Midbrain (tissue), 1 donor: ENCODE measurements at places on chromosomes 5 and 9.

DNA sequence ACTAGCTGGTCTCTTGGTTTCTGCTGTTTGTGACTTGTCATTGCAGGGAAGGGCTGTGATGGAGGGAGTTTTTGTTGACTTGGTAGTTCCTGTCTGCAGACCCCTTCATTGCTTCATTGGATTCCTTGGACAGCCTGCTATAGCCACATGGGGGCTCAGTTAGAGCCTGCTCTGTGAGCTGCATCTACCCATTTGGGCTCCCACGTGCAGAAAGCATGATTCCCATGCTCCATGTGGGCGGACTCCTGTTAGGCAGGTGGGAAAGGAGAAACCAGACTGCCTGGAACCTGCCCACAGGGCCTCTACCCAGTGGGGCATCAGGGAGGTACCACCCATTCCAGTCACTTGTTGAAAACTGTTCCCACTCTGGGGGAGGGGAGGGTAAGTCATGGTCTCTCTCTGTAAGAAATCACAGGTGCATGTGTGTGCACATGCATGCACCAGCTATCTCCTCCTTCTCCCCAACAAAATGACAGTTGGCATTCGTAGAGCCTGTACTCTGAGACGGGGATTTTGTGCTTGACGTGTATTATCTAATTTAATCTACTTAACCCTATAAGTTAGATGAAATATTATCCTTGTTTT lies 61.0 kb downstream of the DAPK1 start:
- DNase-seq, result no peak

DNA sequence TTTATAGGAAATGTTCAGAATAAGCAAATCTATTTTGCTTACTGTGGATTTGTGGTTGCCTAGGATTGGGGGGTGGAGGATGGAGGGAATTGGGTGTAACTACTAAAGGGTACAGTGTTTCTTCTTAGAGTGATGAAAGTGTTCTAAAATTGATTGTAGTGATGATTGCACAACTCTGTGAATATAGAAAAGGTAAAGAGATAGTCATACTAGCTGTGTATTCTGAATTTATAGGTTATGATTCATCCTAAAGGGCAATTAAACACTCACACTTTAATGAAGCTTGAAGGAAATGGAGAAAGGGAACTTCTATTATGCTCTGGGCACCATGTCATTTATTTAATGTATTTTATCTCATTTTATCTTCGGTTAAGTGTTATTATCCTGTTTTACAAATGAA lies 9.9 kb downstream of the TXNDC8 start:
- no peak for DNase-seq

- DNase-seq, result no peak
These were observed 125.3 kb upstream of the SAP30L start for GRCh38 chr5:154320224-154321089.

DNA sequence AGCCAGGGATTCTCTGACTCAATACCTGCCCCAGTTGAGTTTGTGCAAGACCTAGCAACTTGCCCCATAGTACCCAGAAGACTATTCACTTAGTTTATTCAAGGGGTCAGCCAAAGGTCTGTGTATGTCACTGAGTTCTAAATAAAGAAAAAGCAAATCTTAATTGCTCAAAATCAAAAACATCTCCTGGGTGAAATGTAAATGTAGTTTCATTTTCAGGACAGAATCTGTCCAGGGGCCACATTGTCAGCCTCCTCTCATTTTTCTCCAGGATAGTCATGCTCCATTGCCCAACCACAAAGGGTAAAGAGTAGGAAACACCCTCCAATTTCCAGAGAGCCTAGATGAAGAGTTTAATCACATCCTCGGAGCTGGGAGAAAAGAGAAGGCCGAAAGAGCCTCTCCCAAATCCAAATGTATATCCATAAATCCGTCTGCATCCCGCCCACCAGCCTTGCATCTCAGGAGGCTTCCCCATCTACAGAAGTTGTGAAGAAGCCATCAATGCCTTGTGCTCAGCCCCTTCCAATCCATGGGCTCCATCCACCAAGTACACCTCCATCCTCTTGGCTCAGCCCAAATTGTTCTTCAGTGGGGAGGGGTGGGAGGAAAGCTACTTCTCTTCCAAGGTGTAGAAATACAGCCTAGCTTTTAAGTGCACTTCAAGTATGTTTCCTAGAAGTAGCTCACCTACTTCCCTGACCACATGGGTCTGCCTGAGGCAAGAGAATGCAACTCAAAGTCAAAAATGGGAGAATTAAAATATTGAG lies 26.9 kb downstream of the ADAM19 start:
- DNase-seq, result no peak

- no peak for DNase-seq
These were observed 82.9 kb downstream of the CACNA1B start for GRCh38 chr9:137960496-137960895.

DNA sequence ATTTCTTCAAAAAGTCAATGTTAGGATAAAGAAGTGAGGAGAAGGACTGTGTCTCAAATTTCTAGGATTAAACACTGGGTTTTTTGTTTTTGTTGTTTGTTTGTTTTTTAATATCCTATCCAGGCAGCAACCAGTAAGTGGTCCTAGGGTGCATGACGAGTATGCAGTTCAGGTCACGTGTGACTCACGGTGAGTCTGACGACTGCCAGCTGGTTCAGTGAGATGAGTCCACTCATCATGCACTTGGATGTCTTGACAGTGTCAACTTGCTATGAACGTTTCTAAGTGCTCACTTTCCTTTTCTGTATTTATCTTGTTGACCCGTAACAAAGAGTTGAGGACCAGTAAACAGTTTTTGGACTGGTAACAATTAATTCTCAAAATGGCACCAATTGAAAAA lies 32.7 kb downstream of the ATG10 start:
- no peak for DNase-seq

DNA sequence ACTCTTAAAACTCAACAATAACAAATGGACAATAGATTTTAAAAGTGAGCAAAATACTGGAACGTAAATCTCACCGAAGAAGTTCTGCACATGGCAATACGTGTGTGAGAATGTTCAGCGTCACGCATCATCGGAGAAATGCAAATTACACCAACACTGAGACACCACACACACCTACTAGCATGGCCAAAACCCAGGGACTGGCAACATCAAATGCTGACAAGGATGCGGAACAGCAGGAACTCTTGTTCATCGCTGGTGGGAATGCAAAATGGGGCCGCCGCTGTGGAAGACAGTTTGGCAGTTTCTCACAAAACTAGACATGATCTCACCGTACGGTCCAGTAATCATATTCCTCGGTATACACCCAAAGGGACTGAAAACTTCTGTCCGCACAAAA lies 21.6 kb upstream of the CLPTM1L start:
- no peak for DNase-seq

DNA sequence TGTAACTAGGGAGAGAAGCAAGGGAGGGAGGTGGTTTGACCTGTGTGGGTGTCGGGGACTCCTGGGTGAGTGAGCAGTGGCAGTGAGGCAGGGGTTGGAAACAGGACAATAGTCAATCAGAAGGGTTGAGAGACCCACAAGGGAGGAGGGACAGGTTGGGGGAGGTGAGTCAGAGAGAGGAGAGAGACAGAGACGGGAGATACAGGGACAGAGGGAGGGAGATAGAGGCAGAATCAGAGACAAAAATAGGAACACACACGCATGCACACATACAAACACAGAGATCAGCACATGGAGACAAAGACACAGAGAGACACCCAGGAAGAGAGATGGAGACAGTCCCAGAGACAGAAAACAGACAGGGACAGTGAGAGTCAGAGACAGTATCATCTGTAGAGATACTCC lies 39.3 kb upstream of the PTGS1 start:
- no peak for DNase-seq

- DNase-seq, result no peak
These were observed 54.0 kb downstream of the GPR21 start for GRCh38 chr9:123087359-123087888.

DNA sequence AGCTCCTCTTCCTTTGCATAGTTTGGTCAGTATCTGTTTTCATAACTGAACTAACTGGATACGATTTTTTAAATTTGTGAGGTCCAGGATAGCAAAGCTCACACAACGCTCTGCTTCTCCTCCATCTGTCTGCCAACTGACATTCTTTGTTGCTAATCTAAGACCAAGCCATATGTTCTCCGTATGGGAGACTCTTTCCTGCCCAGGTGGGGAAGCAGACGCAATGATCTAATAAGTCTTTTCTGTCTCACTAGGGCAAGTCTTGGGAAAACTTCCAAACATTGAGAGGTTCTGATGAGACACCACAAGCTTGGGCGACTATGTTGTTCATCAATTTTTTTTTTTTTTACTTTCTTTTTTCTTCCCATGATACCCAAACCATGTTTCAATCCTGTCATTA lies 558.5 kb downstream of the EFNA5 start:
- DNase-seq, result no peak

DNA sequence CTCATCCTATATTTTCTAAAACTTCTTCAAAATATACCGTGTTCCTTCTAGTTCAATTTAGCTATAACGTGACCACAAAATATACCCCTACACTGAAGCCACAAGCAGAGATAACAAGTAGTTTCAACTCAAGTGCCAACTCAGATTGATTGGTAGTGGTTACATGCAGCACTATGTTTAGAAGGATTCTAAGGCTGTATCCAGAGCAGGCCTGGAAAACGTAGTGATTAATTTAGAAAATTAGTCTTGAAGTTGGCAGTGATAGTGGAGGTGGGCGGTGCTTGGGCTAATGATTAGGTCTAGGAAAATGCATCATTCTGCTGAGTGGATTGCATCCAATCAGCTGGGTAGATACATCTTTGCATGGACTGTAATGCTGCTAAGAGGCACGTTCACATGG lies 61.5 kb downstream of the MAMDC2 start:
- no peak for DNase-seq
